ENCODE measurements at places on chromosomes 3 and 15. TPM values are rescaled to one million over a fixed set of nuclear protein-coding genes. Genes with fewer than 3 reads are reported as not detected.

The TCTA gene
- 19.8 TPM for total RNA-seq

The SLC4A7 gene
- 19.4 TPM for total RNA-seq

The GOLGA6D gene
- not detected for total RNA-seq

The GP5 gene
- 2.5 TPM for total RNA-seq

The NSUN3 gene
- total RNA-seq: 15.9 TPM

The PXYLP1 gene
- total RNA-seq: 14.5 TPM

The GPR156 gene
- 0.17 TPM for total RNA-seq
